Head of caudate nucleus (tissue), 42 donors: ENCODE measurements at places on chromosomes 1 and 21.

DNA sequence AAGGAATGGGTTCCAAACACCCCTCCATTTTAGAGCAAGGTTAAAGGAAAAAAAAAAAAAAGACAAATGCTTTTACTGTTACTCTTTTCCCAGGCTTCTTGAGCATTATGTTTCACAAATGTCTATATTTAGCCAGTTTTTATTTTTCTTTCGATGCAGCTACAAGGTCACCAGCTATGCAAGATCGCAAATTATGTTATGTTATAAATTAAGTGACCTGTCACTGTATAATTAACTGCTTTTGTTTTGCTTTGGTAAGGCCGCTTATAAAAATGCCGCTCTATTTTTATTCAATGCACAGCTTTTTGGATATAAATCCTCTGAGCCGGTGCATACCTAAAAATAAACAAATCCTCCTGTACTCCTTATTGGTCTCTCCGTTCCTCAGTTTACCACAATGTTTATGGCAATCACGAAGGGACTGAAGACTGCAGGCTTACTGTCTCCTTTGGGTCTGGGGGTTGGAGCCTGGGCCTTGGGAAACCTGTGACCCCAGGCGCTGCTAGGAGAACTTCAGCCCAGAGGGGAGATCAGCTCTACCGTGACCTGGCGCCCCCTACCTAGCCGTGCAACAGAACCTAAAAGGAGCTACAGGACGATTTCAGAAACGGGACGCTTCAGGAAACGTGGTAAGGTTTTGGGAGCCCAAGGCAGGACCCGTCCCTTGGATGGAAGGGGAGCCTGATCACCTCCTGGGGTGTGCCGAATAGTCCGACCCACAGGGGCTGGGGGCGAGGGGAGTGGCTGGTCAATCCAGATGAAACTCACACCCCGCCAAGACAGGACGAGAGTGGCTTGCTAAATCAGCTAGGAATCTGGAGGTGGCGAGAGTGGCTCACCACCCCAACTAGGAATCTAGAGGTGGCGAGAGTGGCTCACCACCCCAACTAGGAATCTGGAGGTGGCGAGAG, 101.2 kb upstream of the CD55 start:
- DNase-seq: no peak

- no peak for DNase-seq
Measured at GRCh38 chr1:180210008-180210620, 19.9 kb upstream of the LHX4 start.

GRCh38 chr1:183807549-183808168, 2.7 kb downstream of the RGL1 start:
- no peak for DNase-seq

- DNase-seq: no peak
Measured at GRCh38 chr1:108889706-108890384, 13.1 kb downstream of the GPSM2 start.

- no peak for DNase-seq
Measured at GRCh38 chr1:188065917-188066316, 1237.2 kb downstream of the PLA2G4A start.

DNA sequence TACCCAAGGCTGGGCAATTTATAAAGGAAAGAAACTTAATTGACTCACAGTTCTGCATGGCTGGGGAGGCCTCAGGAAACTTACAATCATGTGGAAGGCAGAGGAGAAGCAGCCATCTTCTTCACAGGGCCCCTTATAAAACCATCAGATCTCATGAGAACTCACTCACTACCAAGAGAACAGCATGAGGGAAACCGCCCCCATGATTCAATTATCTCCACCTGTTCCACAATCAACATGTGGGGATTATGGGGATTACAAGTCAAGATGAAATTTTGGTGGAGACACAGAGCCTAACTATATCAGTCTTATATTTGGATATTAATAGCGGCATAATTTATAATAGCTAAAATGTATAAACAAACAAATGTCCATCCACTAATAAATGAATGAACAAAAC, 1123.7 kb upstream of the NCAM2 start:
- DNase-seq: no peak
